CD4-positive, alpha-beta memory T cell (primary cell): ENCODE measurements at places on chromosomes 7 and 10. TPM values are rescaled to one million over a fixed set of nuclear protein-coding genes. Genes with fewer than 3 reads are reported as not detected.

- no peak for DNase-seq
Observed at GRCh38 chr10:82981137-82981723, 1106.2 kb downstream of the NRG3 start.

GRCh38 chr7:1458683-1459511 lies at the start of gene MICALL2:
Gene MICALL2 (minus strand): TSS chr7:1459470. CDS start chr7:1459326, 144 bp downstream.
- DNase-seq: no peak

DNA sequence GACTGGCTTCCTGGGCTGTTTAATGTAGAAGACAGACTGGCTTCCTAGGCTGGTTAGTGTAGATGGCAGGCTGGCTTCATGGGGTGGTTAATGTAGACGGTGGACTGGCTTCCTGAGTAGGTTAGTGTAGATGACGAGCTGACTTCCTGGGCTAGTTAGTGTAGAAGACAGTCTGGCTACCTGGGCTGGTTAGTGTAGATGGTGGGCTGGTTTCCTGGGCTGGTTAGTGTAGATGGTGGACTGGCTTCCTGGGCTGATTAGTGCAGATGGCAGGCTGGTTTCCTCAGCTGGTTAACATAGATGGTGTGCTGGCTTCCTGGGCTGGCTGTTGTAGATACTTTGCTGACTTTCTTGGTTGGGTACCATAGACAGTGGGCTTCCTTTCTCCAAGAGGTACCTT lies 122.9 kb upstream of the PPP2R2D start:
- no peak for DNase-seq

GRCh38 chr10:70221030-70221429 lies 12.2 kb downstream of the PPA1 start:
- no peak for DNase-seq

GRCh38 chr7:91720260-91720937 lies 160.1 kb downstream of the MTERF1 start:
- DNase-seq: no peak

Gene FAM13C
- total RNA-seq: not detected

- no peak for DNase-seq
Observed at GRCh38 chr7:37516664-37517063, 68.0 kb upstream of the ELMO1 start.
